ENCODE measurements at places on chromosomes 3 and 15. TPM values are rescaled to one million over a fixed set of nuclear protein-coding genes. Genes with fewer than 3 reads are reported as not detected.

- H3K27me3 ChIP-seq: 0 out of 2 replicates have a peak, but pooled peaks cover 5% of the 10 kb centered on the region
- no peak overlapping the region for H3K4me3 ChIP-seq
- H3K4me1 ChIP-seq: no peaks in the 10 kb centered on the region
Observed at GRCh38 chr15:53072077-53072476, 281.9 kb upstream of the ONECUT1 start.

Gene GRIP2
- 0.34 TPM for total RNA-seq

- no peak for DNase-seq
- no peak overlapping the region for H3K4me3 ChIP-seq
- no peak overlapping the region for H3K27ac ChIP-seq
Observed at GRCh38 chr3:149170672-149171071, 41.2 kb downstream of the HPS3 start.

DNA sequence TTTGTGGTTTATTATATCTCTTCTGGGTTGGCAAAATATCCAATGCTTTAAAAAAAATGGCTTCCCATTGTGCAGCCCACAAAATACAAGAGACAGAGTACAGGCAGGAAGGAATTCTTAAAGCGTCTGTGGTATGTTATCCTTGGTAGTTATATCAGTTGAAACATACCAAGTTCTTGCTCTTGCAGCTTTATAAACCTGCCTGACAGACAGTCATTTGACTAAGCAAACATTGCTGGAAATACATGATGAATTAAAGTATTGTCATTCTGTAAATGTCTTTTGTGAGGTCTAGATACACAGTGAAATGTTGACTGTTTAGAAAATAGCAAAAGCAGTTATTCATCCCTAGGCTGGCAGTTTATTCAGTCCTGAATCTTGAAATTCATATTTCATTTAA lies 44.8 kb upstream of the MAP3K13 start:
- no peak overlapping the region for H3K4me3 ChIP-seq
- H3K4me1 ChIP-seq: no peaks in the 10 kb centered on the region
- no peak overlapping the region for H3K27ac ChIP-seq
- no peak for DNase-seq

- H3K27me3 ChIP-seq: no peaks in the 10 kb centered on the region
- no peak overlapping the region for H3K4me3 ChIP-seq
- H3K4me1 ChIP-seq: peaks cover 3% of the 10 kb centered on the region
Observed at GRCh38 chr3:149352556-149352955, 19.1 kb upstream of the TM4SF18 start.

DNA sequence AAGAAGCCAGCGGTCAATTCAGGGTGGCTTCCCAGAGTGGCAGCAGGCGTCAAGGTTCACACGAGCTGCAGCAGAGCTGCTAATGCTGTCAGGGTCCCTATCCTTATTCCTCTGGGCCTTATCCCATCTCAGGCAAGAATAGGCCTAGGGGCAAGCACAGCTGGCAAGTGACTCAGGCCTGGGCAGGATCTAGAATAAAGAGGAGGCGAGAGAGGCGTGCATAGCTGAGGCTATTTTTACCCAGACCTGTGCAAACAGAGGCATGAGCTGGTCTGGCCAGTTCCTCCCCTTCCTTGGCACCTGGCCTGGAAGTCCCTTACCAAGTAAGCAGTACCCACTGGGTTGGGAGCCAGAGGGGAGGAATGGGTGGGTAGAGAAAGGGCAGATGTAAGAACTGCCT lies 12.2 kb upstream of the VIPR1 start:
- peaks cover 54% of the 10 kb centered on the region for H3K4me1 ChIP-seq
- no peaks in the 10 kb centered on the region for H3K27me3 ChIP-seq
- H3K36me3 ChIP-seq: no peaks in the 10 kb centered on the region
- no peak overlapping the region for H3K4me3 ChIP-seq

DNA sequence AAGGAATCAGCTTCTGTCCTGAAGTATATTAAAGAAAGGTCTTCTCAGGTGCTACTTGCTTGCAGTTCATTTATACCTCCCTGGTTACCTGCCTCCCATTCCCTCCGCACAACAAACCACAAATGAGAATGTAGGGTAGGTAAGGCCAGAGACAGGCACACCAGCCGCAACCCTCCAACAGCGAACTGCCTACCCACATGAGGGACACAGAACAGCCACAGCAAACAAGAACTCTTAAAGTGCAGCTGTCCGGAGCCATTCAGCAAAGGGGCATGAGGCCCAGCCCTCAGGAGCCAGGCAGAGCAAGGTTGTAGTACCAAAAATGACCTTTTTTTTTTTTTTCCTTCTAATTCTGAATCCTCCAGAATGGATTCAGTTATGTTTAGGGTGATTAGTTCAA lies 52.4 kb downstream of the SPSB4 start:
- no peaks in the 10 kb centered on the region for H3K4me1 ChIP-seq
- no peaks in the 10 kb centered on the region for H3K36me3 ChIP-seq
- H3K4me3 ChIP-seq: no peak overlapping the region
- H3K27ac ChIP-seq: no peak overlapping the region
- no peaks in the 10 kb centered on the region for H3K27me3 ChIP-seq
- DNase-seq: no peak

- H3K27ac ChIP-seq: no peak overlapping the region
- H3K27me3 ChIP-seq: no peaks in the 10 kb centered on the region
- H3K4me1 ChIP-seq: no peaks in the 10 kb centered on the region
Observed at GRCh38 chr3:100562224-100562857, 47.1 kb upstream of the ADGRG7 start.

- H3K4me3 ChIP-seq: no peak overlapping the region
- peaks cover 14% of the 10 kb centered on the region for H3K4me1 ChIP-seq
- H3K27me3 ChIP-seq: no peaks in the 10 kb centered on the region
- H3K27ac ChIP-seq: no peak overlapping the region
- no peak for DNase-seq
- no peaks in the 10 kb centered on the region for H3K36me3 ChIP-seq
Observed at GRCh38 chr3:179151474-179151873, 3.3 kb downstream of the PIK3CA start.

GRCh38 chr3:29226706-29227105 lies 54.2 kb upstream of the RBMS3 start:
- H3K4me1 ChIP-seq: no peaks in the 10 kb centered on the region
- DNase-seq: no peak
- no peaks in the 10 kb centered on the region for H3K36me3 ChIP-seq
- H3K4me3 ChIP-seq: no peak overlapping the region
- H3K27ac ChIP-seq: no peak overlapping the region

GRCh38 chr15:39013262-39013661 lies 448.6 kb upstream of the RASGRP1 start:
- H3K4me3 ChIP-seq: no peak overlapping the region
- peaks cover 7% of the 10 kb centered on the region for H3K27me3 ChIP-seq
- DNase-seq: no peak
- H3K4me1 ChIP-seq: no peaks in the 10 kb centered on the region
- no peak overlapping the region for H3K27ac ChIP-seq

Gene USP19
- 92.8 TPM for total RNA-seq

Gene TEX55
- total RNA-seq: not detected

DNA sequence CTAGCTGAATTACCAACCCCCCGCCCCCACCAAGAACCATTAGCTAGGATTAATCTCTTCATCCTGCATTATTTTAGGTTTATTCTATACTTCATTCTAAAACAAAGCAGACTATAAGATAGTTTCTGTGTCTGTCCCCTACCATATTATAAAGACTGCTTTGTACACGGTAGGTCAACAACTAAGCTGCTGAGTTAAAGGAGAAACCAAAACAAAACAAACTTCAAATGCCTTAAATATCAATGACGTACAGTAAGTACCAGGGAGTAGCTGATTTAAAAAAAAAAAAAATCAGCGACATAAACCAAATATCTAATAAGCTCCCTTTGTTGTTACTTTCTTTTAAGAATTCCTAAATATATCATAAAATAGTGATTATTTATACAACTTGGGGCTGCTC lies 7.8 kb upstream of the VGLL4 start:
- H3K4me3 ChIP-seq: no peak overlapping the region
- no peak for DNase-seq
- no peaks in the 10 kb centered on the region for H3K36me3 ChIP-seq
- H3K27me3 ChIP-seq: no peaks in the 10 kb centered on the region

DNA sequence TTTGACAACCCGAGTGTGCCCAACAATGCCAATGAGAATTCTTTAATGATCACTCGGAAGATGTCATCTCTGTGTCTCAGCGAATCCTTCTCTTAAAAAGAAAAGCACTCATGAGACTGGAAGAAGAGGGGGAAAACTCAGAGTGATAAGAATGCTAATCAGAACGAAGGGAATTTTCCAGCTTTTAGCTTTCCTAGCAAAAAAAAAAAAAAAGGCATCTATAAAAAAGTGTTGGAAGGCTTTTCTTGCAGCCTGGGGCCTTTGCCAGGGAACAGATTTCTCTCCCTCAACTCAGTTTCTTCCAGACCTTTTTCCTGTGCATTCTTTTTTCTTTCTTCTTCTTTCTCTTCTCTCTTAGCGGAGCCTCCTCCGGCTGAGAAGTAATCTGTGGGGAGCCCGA lies 80.5 kb upstream of the NEO1 start:
- no peaks in the 10 kb centered on the region for H3K36me3 ChIP-seq
- no peaks in the 10 kb centered on the region for H3K27me3 ChIP-seq
- H3K4me1 ChIP-seq: no peaks in the 10 kb centered on the region
- H3K4me3 ChIP-seq: no peak overlapping the region
- H3K27ac ChIP-seq: no peak overlapping the region

Gene UBE3A
- total RNA-seq: 104 TPM

DNA sequence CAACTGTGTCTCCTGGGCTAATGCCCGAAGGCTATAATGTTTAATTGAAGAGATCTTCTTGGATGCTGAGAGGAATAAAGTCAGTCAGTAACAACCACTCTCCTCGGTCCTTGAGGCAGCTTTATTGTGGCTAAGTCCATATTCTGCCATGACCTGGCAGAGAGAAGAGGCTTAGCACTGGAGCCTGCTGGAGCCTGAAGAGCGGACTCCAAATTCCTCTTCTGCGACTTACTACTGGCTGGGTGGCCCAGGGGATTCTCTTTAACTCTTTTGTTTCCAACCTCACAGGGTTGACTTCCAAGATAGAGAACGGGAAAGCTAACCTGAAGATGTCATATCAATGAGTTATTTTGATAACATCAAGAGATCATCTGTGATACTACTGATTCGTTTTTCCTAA lies 71.1 kb downstream of the MYO1E start:
- no peak overlapping the region for H3K4me3 ChIP-seq
- H3K27me3 ChIP-seq: no peaks in the 10 kb centered on the region
- H3K36me3 ChIP-seq: no peaks in the 10 kb centered on the region

- no peaks in the 10 kb centered on the region for H3K36me3 ChIP-seq
- no peak overlapping the region for H3K4me3 ChIP-seq
- no peaks in the 10 kb centered on the region for H3K27me3 ChIP-seq
- DNase-seq: no peak
Observed at GRCh38 chr15:90818251-90819210, 49.9 kb upstream of the FURIN start.

Gene GHSR
- total RNA-seq: not detected

Gene PLXNA1
- 30.3 TPM for total RNA-seq

DNA sequence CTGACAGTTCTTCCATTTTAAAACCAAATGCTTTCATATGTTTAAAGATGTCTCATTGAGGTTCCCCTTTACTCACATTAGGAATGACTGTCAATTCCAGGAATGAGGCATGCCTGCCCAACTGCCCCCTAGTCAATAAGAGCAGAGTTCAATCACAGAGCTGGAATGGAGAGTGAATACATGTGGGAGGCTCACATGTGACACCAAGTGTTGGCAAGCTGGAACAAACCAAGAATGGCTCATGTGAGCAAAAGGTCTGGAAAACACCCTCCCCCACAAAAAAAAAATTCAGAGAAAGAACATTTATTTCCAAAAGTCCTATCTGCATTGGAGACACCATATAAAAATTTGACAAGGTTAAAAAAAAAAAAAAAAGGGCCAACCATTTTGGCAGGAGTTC lies 3.7 kb downstream of the PBRM1 start:
- DNase-seq: peak; percentile 38
- H3K4me1 ChIP-seq: peaks cover 23% of the 10 kb centered on the region
- H3K4me3 ChIP-seq: no peak overlapping the region
- no peak overlapping the region for H3K27ac ChIP-seq
- H3K27me3 ChIP-seq: no peaks in the 10 kb centered on the region
- peaks cover 9% of the 10 kb centered on the region for H3K36me3 ChIP-seq

Gene SLC9C1
- 0.79 TPM for total RNA-seq

- H3K4me3 ChIP-seq: no peak overlapping the region
- H3K27ac ChIP-seq: no peak overlapping the region
- no peak for DNase-seq
- no peaks in the 10 kb centered on the region for H3K4me1 ChIP-seq
- no peaks in the 10 kb centered on the region for H3K27me3 ChIP-seq
Observed at GRCh38 chr3:52852419-52852818, 17.6 kb upstream of the MUSTN1 start.

- H3K27me3 ChIP-seq: no peaks in the 10 kb centered on the region
- H3K4me1 ChIP-seq: no peaks in the 10 kb centered on the region
- no peak overlapping the region for H3K27ac ChIP-seq
- H3K4me3 ChIP-seq: no peak overlapping the region
- DNase-seq: no peak
- no peaks in the 10 kb centered on the region for H3K36me3 ChIP-seq
Observed at GRCh38 chr3:187810021-187810446, 64.8 kb upstream of the BCL6 start.

GRCh38 chr3:149790268-149790667 lies 2.1 kb downstream of the ANKUB1 start:
- H3K4me3 ChIP-seq: no peak overlapping the region
- H3K36me3 ChIP-seq: no peaks in the 10 kb centered on the region
- H3K27me3 ChIP-seq: no peaks in the 10 kb centered on the region
- H3K27ac ChIP-seq: no peak overlapping the region
